ENCODE measurements at places on chromosomes 2 and 18.

GRCh38 chr18:33749834-33750233, 171.8 kb downstream of the ASXL3 start:
- DNase-seq: no peak

- no peak for DNase-seq
These were observed 55.0 kb downstream of the MAPK4 start for GRCh38 chr18:50614838-50615237.

DNA sequence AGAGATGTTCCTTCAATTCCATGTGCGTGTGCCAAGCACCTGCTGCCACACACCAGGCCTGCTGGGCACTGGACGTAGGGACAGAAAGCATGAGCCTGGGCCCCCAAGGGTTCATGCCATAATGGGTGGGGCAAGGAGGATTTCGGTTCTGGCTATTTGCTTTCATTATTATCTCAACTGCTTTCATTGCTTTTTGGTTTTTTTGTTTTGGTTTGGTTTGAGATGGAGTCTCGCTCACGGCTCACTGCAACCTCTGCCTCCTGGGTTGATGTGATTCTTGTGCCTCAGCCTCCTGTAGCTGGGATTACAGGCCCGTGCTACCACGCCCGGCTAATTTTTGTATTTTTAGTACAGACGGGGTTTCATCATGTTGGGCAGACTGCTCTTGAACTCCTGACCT, 57.2 kb downstream of the SF3B1 start:
- no peak for DNase-seq

- DNase-seq: no peak
These were observed 103.9 kb upstream of the XIRP2 start for GRCh38 chr2:166784296-166784946.

- DNase-seq: no peak
These were observed at the start of gene GBX2 for GRCh38 chr2:236168110-236169080. Gene GBX2, minus strand, starts transcription at chr2:236168386. Its CDS starts 415 bp downstream, at chr2:236167971.

GRCh38 chr2:23824777-23825212, 102.1 kb downstream of the ATAD2B start:
- no peak for DNase-seq

DNA sequence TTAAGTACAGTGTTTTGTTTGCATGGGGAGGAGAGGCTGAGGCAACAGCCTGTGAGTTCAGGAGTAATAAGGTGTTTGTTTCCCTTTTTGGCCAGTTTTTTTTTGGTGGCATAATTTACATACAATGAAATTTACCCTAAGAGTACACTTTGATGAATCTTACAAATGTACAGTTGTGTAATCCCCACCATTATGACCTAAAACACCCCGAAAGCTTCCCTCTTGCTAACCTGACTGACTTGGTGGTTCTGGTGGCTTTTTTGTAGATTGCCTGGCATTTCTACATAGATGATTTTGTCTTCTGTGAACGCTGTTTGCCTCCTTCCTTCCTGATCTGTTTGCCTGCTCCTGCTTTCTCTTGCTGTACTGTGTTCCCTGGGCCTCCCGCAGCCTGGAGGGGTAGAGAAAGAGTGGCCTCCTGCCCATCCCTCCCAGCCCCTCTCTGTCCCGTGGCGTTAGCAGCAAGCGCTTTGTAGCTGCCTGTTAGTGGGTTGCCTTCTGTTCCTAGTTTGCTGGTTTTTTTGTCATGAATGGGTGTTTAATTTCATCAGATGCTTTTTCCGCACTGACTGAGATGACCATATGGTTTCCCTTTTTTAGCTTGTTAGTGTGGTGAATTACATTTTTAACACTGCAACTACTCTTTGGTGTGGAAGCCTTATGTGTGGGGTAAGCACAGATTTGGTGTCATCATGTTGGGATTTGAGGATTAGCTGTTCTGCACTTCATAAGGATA, 32.1 kb downstream of the ASAP2 start:
- DNase-seq: no peak

DNA sequence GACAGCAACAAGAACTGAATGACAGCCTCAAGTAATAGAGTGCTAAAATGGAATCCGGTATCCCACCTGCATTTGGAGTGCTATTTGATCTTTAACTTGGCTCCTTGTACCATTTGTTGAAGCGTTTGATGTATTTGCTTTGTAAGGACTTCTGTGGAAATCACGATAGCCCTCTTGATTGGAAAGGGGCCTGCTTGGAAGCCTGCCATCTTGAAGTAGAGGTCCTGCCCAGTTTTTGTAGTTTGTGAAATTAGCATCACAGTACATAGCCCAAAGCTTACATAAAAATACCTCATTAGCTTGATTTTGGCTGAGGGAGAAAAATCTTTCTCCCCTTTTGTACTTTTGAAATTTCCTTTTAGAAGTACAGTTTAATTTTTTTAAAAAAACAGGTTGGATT, 2.7 kb downstream of the CDCA7 start:
- DNase-seq: no peak

GRCh38 chr2:197777823-197778407, 7.2 kb downstream of the BOLL start:
- DNase-seq: no peak

DNA sequence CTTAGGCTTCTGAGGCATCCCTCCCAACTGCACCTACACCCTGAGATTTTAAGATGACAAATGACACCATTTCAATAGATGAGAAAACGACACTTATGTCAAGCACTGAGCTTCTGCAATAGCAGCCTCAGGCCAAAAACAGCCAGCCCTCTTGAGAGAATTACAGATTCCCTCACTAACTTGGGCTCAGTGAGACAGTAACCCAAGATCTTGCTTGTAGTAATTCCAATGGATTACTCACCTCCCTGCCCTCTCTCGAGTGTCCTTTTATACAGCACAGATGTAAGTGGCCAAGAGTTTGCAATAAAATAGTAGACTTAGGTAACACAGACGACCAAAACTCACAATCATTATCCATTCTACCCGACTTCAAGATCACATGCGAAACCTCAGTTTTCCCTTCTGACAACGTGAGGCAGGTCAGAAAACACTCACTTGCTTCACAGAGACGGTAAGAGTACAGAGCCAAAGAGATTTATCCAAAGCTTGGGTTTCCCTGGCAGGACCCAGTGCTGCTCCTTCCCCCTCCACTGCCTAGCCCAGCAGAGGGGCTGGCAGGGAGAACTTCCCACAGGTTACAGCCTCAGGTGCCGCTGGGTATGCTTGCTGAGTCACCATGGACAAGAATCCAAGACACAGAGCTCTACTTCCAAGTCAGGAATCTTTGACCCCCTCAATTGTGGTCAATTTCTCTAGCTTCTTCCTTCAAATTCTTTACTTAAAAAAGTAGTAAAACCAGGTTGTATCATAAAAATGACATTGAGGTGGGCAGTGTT, 181.4 kb downstream of the MYO5B start:
- DNase-seq: no peak

GRCh38 chr2:33313039-33313438, 163.4 kb upstream of the RASGRP3 start:
- no peak for DNase-seq

- DNase-seq: no peak
These were observed 344.1 kb upstream of the PLGLB2 start for GRCh38 chr2:87403893-87404175.

- DNase-seq: no peak
These were observed 80.3 kb downstream of the FTCDNL1 start for GRCh38 chr2:199770716-199771115.
